ENCODE measurements at places on chromosomes 3 and 15.

DNA sequence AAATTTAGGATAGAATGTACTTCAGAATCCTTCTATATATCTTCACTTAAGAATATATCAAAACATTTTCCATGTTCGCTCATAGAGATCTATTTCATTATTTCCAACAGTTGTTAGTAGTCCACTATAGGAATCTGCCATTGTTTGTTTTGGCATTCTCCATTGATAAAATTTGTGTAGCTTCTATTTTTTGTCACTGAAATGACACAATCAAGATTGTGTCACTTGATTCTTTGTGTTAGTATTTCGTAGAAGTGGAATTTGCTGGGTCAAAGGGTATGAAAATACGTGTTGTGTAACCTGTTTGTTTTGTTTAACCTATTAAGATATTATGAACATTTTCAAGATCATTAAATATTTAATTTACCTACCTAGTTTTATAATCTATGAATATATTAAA is 15.9 kb upstream of the GPR156 start:
- DNase-seq, result no peak

DNA sequence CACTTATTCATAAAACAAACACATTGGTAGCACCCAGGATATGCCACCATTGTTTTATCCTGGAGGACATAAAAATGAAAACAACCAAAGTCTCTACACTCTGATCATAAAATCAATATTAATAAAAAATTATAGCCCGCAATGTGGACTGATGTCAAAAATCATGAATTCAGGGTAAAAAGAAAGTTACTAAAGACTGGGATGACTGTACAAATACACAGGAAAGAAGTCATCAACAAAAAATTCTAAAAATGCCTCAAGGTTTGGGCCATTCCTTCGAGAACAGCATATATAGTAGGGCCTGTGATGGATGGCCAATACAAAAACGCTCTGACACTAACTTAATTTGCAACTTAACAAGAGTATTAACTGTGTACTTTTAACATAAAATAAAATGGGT is 76.8 kb downstream of the THBS1 start:
- DNase-seq, result no peak

DNA sequence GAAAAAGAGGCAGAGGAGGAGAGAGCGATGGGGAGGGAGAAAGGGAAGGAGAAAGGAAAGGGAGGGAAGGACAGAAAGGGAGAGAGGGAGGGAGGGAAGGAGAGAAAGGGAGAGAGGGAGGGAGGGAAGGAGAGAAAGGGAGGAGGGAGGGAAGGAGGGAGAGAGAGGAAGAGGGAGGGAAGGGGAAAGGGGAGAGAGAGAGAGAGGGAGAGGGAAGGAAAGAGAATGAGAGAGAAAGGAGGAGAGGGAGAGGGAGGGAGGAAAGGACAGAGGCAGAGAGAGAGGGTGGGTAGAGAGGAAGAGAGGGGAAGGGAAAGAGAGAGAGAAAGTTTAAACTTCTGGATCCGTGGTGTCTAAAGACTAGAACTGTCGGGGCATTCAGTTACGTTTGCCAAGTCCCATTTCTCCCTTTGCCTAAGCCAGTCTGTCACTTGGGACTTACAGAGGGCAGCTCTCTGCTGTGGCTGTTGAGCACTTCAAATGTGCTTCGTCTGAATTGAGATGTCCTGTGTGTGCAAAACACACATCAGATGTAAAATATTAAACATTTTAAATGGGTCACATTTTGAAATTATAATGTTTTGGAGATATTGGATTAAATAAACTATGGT is 62.6 kb downstream of the PLXNA1 start:
- no peak for DNase-seq

GRCh38 chr15:60395276-60396011 is 2.3 kb downstream of the ANXA2 start:
- no peak for DNase-seq

GRCh38 chr3:140769951-140770350 is 92.1 kb downstream of the TRIM42 start:
- no peak for DNase-seq

GRCh38 chr3:188205992-188206416 is 52.0 kb downstream of the LPP start:
- DNase-seq, result no peak

DNA sequence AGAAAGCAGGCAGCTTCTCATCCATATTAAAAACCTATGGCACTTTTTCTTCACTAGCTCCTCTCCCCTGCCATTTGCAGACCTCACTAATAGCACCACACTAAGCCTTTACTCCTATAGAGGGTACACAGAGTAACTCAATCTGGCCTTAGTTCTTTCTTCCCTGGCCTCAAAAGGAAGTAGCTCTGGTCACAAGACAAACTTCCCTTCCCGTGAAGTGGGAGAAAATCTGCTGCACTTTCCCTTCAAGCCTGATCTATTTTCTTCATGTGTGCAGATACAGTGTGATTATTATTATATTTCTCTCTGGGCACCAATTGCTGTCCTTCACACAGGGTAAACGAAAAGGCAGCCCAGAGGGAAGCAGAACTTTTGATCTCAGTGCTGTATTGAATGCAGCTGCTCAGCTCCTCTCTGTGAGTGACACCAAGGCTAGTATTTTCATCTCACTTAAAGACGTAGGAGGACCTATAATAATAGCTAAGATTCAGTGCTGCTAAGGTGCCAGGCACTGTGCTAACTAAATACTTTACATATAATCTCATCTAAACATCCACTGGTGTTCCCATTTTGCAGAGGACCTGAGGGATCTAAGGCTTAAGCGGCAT is 61.9 kb upstream of the RASGRP1 start:
- DNase-seq, result no peak

GRCh38 chr15:82536409-82537350 is 3.6 kb downstream of the RPS17 start:
- no peak for DNase-seq

DNA sequence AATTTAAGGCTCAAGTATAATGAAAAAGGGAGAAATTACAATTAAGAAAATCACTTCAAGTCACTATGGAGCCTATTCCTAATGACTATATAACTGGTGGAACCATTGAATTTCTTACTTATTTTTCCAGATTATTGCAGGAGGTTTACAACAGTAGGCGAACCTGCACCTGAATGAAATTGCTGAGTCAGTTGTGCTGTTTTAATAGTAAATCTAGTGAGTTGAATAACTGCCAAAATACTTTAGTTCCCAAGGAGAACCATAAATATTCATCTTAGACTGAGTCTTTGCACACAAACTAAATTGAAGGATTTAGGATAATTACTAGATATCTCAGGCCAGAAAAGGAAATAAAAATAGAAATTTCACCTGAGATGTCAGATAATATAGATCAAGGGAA is 1052.8 kb downstream of the NAALADL2 start:
- no peak for DNase-seq

DNA sequence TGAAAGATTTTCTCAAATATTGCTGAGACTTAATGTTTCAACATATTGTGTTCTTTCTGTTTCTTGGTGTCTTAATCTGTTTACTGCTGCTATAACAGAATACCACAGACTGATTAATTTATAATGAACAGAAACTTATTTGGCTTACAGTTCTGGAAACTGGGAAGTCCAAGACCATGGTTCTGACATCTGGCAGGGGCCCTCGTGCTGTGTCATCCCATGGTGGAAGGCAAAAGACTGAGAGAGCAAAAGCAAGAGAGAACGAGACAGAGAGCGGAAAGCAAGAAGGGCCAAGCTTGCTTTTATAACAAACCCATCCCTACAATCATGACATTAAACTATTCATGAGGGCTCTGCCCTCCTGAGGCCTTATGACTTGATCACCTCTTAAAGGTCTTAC is 88.7 kb downstream of the ARNT2 start:
- DNase-seq, result peak; percentile 85

DNA sequence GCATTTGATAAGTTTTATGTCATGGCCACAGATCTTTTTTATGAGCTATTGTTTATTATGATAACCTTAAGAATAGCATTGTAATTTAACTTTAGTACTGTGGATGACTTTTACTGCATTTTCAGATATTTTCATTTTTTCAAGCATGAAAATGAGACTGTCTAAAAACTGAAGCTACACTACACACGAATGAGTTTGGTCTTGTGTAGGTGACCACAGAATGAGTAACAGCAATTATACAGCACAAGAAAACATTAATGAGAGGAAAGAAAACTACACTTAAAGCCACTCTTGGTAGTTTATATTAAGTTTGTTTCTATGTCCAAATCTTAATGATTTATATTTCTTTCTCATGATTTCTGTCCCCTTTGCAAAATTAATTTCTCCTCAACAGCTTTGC is 809.2 kb downstream of the NAALADL2 start:
- DNase-seq, result no peak

GRCh38 chr3:64166584-64167162 is 58.6 kb downstream of the PRICKLE2 start:
- no peak for DNase-seq

DNA sequence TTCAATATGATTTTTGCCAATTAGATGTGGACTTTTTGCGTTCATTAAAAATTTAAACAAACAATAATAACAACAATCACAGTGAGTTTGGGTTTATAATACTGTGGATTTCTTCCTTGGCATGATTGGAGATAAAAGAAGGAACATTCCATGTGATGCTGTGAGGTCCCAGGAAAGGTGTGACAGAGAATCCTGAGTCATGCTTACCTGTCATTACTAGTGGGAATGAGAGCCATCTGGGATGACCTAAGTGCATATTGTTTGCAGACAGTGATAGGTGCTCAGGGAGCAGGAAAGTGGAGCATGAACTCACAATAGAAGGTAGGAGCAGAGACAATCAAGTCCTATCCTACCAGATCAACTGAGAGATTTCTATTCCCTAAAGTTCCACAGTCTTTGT is 766.5 kb upstream of the CFAP20DC start:
- no peak for DNase-seq

DNA sequence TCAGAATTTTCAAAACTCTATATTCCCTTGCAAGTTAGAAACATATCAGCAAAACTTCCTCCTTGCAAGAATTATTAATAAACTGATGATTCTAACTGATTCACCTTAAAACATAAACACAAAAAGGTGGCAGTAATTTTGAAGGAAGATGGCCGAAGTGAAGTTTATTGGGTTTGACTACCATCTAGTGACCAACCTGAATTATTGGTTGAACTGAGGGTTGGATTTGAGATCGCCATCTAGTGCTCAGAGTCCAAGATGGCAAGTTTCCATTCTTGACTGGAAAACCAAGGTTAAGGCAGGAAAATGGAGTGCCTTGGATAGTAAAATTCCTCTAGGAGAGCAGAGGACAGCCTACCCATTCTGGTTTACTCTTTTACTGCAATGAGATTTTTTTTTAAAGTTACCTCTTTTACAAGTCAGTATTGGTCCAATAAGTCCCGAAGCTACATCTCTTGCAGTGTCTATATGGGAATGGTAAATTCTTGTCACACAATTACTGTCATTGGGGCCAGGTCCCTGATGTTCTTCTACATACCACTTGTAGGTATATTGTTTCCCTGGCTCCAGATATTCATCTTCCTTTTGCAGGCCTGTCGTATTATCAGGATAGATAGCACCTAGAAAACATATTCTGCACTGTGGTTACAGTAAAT is 51.6 kb upstream of the CP start:
- peak; percentile 37 for DNase-seq

GRCh38 chr3:64759811-64760210 is 72.0 kb upstream of the ADAMTS9 start:
- no peak for DNase-seq

GRCh38 chr3:94121161-94121560 is 58.3 kb downstream of the NSUN3 start:
- DNase-seq, result no peak

GRCh38 chr3:62942227-62942626 is 67.0 kb upstream of the CADPS start:
- no peak for DNase-seq

- no peak for DNase-seq
Observed at GRCh38 chr3:13007251-13007941, 65.8 kb downstream of the IQSEC1 start.

DNA sequence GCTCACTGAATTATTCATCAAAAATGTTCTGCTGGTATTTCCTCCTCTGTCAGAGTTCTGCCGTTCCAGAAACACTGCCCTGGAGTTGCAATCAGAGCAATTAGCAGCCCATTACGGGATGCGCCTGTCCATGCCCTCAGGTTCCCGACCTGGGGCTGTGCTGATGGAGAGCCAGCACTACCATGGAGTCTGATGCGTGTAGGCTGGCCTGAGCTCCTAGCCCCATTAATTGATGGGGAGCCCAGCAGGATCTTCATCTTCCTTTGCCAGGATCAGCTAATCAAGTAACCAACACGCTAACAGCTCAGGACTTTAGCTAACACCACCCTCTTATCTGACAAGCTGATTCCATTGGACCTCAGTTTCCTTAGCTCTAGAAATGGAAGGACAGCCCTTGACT is 164.2 kb downstream of the ABHD5 start:
- no peak for DNase-seq
